NCI-H460 (cell line): ENCODE measurements at places on chromosomes 2 and 18.

DNA sequence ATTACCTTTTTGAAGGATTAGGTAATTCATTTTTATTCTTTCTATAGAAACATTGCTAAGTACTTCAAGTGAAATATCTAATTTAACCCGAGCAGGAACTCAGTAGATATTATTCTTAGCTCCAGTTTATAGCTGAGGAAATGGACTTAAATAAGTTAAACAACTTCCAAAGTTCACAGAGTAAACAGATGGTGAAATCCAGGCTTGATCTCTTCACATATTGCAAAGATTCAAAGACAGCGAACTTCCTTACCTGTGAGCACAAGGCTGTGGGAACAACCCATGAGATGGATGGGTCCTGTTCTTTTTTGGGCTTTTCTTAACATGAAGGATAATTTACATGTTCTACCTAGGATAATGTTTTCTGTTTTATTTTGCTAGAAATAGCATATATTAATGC, 439.0 kb downstream of the IRS1 start:
- no peak for DNase-seq

DNA sequence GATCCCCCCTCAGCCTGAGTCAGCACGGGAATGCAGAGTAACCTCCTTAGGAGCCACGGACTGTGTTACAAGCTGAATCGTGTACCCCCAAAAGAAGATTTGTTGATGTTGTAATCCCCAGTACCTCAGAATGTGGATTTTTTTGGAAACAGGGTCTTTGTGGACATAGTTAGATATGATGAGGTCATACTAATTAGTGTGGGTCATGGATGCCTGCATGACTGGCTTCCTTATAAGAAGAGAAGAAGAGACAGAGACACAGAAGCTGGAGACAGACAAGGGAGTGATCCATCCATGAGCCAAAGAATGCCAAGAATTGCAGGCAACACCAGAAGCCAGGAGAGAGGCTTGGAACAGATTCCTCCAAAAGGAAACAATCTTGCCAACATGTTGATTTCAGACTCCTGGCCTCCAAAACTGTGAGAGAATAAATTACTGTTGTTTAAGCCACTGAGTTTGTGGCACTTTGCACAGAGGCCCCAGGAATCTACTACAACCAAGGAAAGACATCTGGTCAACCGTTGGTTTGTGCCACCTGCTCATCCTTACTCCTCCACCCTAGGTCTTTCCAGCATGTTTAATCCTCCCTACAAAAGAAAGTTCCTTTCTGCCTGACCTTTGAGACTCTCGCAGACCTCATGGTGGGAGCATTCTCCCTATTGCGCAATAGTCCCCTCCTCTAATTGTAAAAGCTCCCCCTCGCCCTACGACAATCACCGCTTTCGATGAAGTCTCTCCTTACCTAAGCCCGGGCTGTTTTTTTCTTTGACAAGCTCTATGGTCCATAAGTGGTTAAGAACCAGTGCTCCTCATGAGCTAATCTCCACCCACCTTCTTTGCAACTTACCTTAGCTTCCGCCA, 91.6 kb downstream of the DNER start:
- DNase-seq, result no peak

DNA sequence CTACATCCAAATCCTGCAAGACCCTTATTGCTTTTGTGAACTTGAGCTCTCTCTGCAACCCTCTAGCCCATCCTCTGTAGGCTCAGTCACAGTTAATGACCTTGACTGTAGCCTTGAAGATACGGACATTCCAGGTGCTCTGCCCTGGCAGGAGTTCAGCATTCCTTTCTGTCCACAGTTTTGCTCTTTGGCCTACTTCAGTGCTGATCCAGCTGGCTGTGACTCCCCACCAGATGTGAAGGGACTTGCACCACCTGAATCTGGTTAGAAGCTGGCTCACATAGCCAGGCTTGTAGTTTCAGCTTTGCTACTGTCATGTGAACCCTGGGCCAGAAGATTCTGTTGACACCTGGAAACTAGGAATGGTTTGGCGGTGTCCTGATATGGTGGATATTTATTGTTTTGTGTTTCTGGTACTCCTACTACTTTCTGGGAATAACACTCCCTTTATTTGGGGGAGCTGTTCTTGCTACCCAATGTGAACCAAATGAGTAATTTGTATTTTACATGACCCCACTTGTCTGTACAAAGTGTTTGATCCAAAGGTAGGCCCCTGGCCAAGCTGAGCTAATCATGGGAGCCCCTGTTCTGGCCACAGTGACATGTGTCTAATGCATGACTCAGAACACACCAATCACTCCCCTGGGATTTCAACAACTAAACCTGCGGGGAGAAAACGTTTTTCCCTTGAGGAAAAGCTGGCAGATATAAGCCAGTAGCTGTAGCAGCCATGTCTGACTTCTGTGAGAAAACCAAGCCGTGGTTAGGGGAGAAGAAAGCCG, 73.4 kb downstream of the CDCA7 start:
- DNase-seq, result no peak

DNA sequence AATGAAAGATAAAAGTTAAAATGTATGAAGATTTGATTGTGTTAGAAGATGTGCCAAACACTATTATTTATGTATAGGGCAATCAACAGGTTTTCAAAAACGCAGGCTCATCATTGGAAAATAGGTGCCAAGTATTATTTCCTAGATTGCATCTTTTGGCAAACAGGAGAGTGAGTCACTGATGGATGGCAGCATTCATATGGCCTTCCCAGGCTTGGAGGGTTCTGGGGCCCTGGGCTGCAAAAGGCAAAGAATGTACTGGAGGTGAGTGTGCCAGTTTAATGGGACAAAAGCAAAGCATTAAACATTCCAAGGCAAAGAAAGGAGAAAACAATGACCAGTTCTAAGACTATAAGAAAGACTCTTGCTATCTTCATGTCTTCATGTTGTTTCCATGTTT, 379.4 kb downstream of the RIT2 start:
- no peak for DNase-seq

DNA sequence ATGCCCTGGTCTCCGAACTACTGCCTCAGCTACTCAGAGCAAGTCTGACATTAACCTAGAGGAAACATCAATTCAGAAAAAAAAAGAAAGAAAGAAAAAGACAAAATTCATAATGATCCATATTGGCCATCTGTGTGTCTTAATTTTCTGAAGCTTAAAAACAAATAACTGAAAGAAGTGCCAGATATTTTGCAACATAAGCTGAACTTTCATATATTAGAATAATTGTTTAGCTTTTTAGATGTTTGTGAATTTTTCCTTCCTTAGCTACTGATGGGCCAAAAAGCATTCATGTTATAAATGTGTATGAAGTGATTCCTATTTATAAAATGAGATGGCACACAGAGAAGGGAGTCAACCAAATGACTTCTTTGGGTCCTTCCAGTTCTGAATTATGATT, 555.0 kb upstream of the CHAC2 start:
- DNase-seq, result no peak

DNA sequence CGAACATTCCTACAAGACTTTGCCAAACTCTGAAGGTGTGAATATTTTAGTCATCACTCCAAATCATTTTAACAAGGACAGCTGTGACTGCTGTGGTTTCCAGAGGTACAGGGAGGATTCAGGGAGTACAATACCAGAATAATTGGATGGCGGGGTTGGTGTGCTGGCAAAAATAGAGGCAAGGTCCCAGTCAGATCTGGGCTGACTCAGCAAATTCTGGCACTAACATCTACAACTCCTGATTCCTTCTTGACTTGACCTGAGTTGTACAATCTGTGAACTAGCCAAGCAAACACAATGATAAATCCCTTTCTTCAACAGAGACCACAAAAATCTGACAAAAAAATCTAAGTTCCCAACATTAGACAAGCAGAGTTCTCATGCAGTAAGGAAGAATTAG, 40.4 kb downstream of the RMP24 start:
- DNase-seq, result no peak

GRCh38 chr2:5315512-5315911, 376.7 kb upstream of the SOX11 start:
- DNase-seq, result no peak

GRCh38 chr18:42330296-42330695, 375.3 kb downstream of the PIK3C3 start:
- no peak for DNase-seq

DNA sequence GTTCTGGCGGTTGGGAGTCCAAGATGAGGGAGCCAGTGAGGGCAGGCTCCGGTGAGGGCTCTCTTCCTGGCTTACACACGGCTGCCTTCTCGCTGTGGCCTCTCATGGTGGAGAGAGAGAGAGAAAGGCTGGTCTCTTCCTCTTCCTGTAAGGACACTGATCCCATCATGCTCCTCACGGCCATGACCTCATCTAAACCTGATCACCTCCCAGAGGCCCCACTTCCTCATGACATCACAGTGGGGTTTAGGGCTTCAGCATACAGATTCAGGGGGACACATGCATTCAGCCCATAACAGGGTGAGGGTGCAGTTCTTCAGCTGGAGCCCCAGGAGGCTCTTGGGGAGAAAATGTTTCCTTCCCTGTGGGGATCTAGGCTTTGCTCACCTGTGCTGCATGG, 29.2 kb downstream of the AGAP1 start:
- no peak for DNase-seq

GRCh38 chr2:142180820-142181533, 50.2 kb upstream of the LRP1B start:
- DNase-seq, result peak; percentile 26

- no peak for DNase-seq
Measured at GRCh38 chr2:28063492-28063962, 173.0 kb downstream of the BABAM2 start.

DNA sequence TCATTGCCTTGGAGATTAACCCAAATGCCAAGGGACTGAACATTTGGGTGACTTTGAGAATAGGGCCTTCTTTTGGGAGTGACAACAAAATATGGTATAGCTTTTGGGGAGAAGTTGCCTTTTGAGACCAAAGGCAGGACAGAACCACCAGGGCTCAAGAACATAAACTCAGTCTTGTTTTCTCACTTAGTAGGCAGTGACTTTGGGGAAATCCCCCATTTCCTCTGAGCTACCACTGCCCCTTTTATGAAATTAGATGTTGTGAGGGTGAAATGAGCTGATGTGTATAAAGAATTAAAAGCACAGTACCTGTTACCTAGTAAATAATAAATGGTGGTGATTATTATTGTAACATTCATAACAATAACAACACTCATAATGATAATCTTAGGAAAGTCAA, 36.5 kb downstream of the GPD2 start:
- no peak for DNase-seq

DNA sequence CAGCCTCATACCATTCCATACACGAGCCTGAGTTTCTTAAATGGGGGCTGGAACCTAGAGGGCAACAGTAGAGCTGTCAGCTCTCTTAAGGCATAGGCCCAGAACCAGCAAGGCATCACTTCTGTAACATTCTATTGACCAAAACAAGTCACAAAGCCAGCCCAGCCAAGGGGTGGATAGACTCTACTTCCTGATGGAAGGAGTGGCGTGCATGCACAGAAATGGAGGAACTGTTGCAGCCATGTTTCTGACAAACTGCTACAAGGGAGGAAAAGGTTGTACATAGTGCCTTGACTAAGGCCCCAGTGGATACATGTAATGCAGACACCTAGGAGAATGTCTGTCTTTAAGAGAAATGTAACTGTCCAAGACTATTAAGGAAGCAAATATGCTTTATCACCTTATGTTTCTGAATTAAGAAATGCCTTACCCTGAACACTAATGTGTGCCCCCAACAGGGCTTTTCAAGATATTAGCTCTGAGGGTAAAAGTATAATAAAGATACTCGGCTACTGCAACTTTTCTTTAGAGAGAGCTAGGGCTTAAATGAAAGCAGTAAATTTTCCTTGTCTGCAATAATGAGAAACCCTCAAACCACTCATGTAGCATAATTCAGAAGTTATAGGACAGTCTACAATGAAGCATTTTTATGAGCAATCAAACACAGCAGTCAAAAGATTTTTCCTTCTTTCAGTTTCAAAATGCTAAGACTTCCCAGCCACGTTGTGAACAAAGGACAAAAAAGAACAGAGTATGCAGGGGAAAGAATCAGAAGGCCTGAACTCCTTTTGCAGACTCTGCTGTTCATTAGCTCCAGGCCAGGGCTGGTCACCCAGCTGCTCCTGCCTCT, 35.1 kb upstream of the CDC42EP3 start:
- DNase-seq, result no peak

DNA sequence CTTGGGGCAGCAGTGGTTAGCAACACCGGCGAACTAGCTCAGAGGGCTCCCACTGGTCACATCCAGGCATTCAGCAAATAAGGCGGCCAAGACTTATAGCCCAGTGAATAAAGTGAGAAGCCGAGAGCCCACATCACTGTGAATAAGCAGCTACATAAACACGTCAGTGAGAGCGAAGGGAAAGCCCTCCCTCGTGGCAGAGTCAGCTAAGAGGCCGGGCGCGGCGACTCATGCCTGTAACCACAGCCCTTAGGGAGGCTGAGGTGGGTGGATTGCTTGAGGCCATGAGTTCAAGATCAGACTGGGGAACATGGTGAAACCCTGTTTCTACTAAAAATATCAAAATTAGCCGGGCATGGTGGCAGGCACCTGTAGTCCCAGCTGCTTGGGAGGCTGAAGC, 5.2 kb downstream of the D2HGDH start:
- no peak for DNase-seq

- no peak for DNase-seq
Measured at GRCh38 chr18:40152859-40153258, 1802.2 kb upstream of the PIK3C3 start.

DNA sequence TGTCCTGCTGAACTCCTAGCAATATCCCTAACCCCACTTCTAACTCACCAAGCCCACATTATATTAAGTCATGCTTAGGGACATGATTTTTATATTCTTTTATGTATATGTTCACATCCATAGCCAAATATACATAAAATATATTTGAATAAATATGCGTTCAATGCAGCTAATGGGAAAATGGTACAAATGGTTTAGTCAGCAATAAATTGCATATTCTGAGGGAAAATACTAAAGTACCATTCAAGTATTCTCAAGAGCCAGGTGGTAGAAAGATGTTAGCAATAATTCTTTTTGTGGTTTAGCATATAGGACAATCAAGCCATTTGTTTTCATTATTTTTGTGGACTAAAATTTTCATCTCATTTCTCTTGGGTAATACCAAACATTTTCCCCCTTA, 306.0 kb downstream of the TDRD15 start:
- DNase-seq, result no peak

DNA sequence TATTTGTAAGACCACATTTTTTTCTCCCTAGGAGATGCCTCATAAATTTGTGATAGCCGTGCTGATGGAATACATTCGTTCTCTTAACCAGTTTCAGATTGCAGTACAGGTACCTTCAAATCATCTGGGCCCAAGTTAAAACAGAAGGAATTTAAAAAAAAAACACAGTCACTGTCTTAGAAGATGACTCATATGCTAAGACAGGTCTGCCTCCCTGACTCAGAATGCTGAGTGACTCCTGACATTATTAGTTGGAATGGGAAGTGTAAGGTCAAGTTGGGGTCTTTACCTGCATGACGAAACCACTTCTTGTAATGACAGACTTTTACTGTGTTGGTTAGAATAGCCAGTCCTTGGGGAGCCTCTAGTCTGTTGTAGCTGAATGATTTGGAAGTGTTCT, 26.3 kb downstream of the RMC1 start:
- DNase-seq, result no peak

DNA sequence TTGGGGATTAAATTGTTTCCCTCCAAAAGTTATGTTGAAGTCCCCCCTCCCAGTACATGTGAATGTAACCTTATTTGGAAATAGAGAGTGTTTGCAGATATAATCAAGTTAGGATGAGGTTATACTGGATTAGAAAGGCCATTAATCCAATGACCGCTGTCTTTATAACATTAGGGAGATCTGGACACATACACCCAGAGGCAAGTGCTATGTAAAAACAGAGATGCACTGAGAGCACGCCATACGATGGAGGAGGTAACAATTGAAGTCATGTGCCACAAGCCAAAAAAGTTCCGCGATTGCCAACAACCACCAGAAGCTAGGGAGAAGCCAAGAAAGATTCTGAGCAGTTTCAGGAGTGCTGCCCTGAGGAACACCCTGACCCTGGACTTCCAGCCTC, 153.3 kb downstream of the RNF144A start:
- DNase-seq, result no peak
